GM06990 (cell line): ENCODE measurements at places on chromosomes 2 and 18.

DNA sequence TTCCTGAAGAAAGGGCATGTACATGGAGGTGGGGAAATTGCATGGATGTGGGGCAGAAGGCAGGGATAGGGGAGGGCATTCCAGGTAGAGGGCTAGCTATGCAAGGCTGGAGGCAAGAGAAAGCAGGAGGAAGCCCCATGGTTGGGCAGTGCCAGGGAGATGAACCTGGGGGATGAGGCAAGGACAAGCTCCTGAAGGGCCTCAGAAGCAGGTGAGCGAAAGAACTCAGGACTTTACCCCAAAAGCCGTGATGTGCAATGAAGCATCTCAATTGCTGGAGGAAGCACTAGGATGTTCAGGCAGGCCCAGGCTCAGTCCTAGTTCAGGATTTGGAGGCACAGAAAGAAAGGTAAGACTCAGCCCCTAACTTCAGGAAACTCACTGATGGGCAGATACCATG lies 117.0 kb upstream of the EPAS1 start:
- no peak for DNase-seq

GRCh38 chr2:172242961-172243360 lies 140.3 kb upstream of the DLX2 start:
- DNase-seq = no peak

GRCh38 chr2:216665717-216666116 lies 29.6 kb downstream of the IGFBP5 start:
- no peak for DNase-seq

- no peak for DNase-seq
Observed at GRCh38 chr18:51020536-51020935, 9.5 kb upstream of the SMAD4 start.

DNA sequence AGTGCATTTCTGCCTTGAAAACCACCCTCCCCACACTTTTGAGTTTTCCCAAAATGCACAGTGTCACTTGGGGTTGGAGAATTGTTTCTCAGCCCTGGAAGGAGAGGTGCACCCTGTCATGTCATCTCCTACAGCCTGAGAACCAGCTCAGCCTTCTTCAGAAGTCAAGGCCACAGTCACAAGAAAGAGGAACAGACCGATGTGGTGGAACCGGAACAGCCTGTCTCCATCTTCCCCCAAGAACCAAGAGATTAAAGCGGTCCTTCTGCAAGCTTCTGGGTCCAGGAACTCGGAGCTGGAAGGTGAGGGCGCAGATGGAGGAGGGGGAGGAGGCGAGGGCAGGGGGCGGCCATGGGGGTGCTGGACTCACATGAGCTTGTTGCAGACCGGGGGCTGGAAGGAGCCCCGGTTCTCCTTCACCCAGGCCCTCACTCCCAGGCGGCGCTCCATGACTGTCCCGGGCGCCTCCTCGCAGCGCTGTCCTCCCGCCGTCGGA lies 248 bp downstream of the HAAO start:
- DNase-seq = no peak

- no peak for DNase-seq
Observed at GRCh38 chr2:202610380-202610779, 24.4 kb upstream of the FAM117B start.

GRCh38 chr18:49223837-49224529 lies 236.5 kb downstream of the DYM start:
- no peak for DNase-seq

DNA sequence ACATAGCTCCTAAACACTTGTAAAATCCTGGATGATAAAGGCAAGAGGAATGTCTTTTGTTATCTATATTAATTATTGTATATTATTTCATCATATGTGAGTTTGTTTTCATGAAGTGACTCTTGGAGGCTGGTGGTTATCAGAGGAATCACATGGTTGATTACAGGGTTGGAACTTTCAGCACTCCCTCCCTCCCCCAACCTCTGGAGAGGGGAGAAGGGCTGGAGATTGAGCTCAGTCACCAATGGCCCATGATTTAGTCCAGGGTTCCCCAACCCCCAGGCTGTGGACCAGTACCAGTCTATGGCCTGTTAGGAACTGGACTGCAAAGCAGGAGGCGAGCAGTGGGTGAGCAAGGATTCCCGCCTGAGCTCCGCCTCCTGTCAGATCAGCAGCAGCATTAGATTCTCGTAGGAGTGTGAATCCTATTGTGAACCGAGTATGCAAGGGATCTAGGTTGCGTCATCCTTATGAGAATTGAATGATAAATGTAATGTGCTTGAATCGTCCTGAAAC lies 37.7 kb downstream of the FBXO48 start:
- no peak for DNase-seq

DNA sequence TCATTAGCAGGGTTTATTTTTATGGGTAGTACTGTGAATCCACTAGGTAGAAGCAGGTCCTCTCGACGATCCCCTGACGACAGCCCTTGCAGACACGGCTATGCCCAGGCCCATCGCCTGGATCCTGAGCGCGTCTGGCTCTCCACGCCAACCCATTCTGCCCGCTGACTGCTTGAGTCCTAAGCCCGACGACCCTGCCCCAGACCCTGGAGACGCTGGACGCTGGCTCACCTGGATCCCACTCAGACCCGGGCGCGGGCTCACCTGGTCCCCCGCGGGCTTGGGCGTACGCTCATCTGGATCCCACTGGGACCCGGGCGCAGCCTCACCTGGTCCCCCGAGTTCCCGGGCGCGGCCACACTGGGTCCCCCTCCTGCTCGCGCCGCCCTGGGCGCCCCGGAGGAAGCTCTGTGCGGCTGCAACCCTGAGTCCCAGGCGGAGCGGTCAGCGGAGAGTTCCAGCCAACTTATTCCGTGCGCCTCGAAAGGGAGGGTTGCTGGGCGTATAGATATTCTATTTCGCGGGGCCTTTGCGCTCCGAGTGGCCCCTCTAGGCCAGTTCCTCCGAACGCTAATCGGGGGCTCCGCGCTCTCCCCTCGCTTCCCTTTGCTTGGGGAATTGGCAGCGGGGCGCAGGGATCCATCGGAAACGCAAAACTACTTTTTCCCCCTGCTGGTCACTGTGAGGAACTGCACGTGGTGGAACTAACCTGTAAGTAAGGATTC lies 22.4 kb upstream of the RMP24 start:
- peak; percentile 22 for DNase-seq

DNA sequence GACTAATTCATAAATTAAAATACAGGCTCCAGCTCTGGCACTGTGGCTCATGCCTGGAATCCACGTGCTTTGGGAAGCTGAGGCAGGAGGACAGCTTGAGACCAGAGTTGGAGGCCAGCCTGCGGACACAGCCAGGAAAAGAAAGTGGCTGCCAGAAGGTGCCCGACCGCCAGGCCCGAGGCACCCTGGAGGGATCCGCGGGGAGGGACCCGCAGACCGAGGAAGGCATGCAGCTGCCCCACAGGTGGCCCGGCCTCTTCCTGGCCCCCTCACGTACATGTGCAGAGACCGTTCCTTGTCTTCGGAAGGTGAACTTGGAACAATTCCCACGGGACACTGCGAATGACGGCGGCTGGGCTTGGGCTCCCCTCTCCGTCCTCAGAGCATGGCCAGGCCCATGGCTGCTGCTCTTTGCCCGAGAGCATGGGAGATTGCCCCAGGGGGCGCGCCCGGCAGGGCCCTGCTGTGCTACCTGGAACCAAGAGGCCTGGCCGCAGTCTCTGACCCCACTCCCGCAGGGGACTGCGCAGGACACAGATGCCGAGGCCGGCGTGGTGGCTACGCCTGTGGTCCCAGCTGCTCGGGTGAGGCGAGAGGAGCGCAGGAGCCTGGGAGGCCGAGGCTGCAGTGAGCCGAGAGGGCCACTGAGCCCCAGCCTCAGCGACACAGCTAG lies 55.6 kb upstream of the IMP4 start:
- no peak for DNase-seq

- peak; percentile 60 for DNase-seq
Observed at GRCh38 chr2:227163485-227163997, 464 bp downstream of the COL4A4 start.

DNA sequence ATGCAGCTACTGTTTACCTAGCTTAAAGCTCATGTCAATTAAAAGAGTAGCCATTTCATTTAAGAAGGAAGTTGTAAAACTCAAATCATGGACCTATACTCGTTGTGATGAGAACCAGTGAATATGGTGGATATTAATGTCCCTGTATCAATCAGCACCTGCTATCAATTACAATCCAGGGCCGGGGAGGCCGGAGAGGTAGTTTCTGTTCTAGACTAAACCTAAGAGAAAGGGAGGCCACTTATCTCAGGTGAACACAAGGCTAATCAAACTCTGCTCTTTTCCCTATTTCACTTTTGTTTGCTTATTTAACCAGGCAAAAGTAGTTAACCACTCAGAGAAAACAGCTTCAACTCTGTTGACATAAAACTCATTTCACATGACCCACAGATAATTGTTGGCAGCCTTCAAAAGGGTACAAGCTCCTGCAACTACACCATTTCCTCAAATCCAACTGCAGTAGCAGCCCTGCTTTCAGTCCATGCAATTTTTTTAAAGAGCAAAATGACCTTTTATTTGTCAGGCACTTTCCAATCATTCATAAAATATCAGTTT lies 27.8 kb upstream of the SLC9A2 start:
- DNase-seq = no peak

- no peak for DNase-seq
Observed at GRCh38 chr2:100818606-100819369, 1.2 kb upstream of the NPAS2 start.

DNA sequence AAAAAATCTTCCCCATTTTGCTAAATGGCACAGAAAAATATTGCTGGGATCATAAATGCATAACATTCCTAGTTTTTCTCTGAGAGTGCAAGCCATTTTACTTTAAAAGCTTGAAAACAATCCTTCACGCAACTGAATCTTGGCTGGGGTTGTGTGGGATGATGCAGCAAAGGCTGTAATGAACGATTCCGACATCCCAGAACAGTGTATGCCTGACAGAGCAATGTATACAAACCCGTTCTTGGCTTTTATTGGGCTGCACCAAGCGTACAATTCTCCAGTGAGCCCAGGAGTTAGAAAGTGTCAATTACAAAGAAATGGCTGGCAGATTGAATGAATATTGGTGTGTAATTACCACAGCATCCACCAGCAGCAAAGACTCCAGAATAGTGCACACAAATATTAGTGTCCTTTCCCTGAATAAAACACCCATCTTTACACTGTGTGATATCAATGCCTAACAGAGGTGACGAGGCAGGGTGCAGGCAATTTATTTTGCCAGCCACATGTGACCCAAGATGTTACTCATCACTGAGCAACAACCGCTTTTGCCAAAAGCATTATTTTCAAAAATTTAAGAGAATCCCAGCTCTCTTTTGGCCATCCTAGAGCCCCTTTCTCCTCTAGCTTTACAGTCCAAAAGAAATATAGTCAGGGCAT lies 578.6 kb upstream of the CHAC2 start:
- no peak for DNase-seq

GRCh38 chr2:28102455-28102874 lies 211.9 kb downstream of the BABAM2 start:
- DNase-seq = no peak

DNA sequence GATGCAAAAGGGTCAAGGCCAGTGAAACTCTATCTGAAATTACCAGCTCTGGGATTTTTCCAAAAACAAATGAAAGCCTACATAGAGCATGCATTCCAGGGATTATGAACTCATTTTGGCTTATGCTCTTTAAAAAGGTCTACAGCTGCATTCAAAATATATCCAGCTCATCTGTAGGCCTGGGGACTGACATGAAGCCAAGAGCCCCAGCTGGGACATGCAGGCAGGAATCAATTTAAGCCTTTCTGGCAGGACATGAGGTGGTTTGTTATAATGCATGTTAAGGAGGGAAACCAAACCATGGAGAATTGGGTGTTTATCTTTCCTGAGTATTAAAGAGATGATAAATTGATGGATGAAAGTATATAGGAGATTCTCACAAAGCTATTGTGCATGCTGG lies 164.5 kb downstream of the RBM43 start:
- DNase-seq = no peak

- no peak for DNase-seq
Observed at GRCh38 chr2:241659150-241659739, 21.8 kb downstream of the ATG4B start.

- DNase-seq = no peak
Observed at GRCh38 chr2:56287974-56288373, 104.2 kb downstream of the CCDC85A start.

DNA sequence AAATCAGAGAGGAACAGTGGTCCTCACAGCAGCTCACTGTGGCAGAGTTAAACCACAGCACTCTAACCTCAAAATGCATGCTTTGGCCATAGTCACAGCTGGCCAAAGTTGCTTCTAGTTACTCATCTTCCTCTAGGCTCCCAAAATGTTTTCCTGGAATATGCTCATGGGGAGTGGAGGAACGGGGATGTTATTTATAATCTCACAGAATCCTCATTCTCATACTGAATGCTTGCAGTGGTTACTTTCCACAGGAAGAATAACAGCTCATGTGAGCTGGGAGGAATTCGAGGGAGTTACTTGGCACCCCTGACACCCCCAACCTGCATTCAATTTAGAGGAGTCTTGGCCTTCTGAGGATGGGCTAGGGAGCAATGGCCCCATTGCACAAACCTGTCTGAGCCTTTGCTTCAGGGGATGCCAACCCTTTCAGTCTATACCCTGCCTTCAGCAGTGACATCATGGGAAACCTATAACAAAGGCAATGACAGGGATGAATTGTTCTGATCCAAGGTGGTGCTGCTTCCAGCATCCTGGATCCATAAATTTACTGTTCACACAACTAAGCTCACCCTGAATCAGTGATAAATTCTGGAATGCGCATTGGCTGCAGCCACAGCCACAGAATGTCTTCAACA lies 22.4 kb upstream of the CCBE1 start:
- DNase-seq = no peak

- no peak for DNase-seq
Observed at GRCh38 chr18:67613731-67614130, 97.2 kb upstream of the DSEL start.

- DNase-seq = peak; percentile 41
Observed at GRCh38 chr2:158507141-158507540, 50.4 kb downstream of the PKP4 start.

DNA sequence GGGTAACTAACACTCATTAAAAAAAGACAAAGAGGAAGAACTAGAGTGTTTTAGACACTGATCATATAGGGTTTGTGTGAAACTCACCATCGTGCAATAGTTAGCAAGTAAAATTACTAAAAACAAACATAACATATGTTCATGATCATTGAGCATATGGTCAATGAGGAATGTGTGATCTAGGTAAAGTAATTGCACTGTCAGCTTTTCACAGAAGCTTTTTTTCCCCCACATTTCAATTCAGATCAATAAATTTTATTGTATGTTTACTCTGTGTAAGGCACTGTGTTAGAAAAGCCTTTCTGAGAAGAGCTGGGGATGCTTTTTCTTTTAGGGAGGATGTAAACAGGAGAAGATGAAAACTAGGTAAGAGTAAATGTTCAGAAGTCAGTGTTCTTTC lies 348.2 kb downstream of the LRP1B start:
- DNase-seq = no peak

GRCh38 chr2:65300761-65301711 lies 73.4 kb downstream of the ACTR2 start:
- DNase-seq = peak; percentile 83

- DNase-seq = no peak
Observed at GRCh38 chr2:54791831-54792230, 68.4 kb downstream of the EML6 start.
